ENCODE measurements at places on chromosomes 16 and 17.

DNA sequence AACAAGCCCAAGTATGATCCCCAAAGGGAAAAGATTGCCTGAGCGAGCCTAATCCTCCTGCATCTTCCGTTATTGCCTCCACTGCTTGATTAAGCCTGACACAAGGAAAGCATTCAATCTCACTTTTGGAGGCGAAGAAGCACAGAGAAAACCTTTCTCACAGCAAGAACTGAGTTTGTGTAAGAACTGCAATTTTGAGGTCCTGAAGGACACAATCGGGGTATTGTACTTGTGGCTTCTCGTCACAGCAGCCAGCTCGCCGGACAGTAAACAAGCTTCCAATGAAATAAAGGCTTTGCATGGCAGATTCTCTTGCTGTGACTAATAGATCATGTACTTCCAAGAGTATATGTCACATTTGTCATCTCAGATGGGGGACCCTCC lies 18.7 kb upstream of the FOXF1 start:
- DNase-seq, result no peak

DNA sequence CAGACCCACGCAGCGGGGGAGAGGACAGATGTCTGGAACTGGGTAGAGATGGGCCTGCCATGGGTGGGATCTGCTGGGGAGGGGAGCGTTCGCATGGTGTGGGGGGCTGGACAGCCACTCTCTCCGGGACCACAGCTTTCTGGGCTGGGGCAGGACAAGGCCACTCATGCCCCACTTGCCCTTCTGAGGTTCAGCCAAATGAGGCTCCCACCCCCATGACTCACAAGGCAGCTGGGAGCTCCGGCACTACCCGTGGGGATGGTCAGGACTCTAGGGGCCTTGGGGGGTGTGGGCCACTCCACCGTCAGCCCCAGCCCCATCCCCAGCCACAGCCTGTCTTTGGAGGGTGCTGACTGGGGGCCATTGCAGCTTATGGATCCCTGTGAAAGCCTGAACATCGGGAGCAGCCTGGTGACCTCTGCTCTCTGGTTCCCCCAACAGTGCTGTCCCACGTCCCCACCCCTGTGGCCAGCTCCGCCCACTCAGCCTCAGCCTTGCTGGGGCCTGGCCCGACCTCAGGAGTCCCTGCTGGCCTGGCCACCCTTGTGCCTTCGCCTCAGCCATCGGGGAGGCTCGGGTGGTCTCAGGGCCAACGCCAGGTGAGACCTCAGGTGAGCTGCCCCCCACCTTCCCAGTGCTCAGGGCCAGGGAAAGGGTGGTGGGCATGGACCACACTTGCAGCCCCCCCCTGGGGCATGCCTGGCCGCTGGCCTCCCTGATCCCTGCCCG lies 4.7 kb upstream of the CDH15 start:
- no peak for DNase-seq

DNA sequence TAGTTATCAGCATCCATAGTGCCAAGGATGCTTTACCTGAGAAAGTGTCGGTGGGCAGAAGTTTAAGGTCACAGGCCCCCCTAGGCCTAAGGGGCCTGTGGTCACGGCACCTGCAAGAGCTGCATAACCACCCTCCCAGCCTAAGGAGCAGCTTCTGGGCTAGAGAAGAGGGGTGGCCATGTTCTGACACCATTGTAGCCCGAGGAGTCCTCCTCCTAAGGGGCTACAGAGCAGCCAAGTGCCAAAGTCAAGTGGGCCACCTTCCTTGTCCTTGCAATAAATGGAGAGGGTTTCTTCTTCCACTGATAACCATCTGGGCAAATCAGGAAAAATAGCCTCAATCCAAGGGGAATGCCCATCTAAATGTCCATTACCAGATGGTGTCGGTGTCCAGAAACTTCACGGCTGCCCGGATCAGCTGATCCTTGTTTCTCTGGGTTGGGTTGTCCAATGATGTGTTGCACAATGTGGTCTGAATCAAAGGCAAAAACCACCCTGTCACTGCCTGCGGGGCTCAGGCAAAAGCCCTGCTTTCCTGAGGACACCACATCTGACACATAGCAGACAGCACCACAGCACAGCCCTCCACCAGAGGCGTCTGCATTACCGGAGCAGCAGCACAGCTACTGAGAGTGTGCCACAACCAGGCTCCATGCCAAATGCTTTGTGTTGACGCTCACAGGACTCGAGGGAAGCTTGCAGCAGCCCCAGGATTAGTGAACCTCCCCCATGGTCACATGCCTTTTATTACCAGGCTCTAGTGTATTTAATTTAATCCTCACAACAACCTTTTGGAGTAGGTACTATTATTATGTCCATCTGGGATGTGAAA lies 12.8 kb downstream of the ATPAF2 start:
- DNase-seq, result peak; percentile 34

GRCh38 chr16:70708366-70709246 lies 22.8 kb upstream of the MTSS2 start:
- no peak for DNase-seq

- DNase-seq, result no peak
These were observed 607.5 kb downstream of the TOX3 start for GRCh38 chr16:51939378-51939871.

- no peak for DNase-seq
These were observed 2.6 kb downstream of the ZNF205 start for GRCh38 chr16:3115003-3115402.

GRCh38 chr16:71878911-71879310 lies 5.1 kb downstream of the ZNF821 start:
- no peak for DNase-seq

DNA sequence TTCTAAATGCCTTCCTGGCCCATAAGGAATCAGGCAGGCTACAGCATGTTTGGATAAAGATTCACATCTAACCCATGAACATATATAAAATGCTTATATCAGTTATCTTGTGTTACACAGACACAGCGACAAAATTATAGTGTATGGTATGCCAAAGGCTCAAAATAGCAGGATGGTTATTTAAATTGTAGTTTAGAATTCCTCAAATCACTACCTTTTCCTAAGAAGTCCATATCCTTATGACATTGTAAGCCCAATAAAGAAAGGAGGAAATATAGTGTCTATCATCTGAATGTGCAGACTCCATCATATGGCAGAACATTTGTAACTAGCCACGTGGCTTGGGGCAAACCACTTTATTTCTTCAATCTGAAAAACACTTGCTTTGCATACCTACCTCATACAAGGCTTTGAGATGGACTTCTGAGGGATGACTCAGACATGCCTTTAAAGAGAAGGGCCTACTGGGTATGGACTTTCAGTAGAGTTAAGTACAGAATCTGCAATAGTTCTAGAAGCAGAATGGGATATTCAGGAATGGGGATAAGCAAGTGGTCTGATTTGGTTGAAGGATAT lies 12.1 kb upstream of the DHX8 start:
- DNase-seq, result no peak

DNA sequence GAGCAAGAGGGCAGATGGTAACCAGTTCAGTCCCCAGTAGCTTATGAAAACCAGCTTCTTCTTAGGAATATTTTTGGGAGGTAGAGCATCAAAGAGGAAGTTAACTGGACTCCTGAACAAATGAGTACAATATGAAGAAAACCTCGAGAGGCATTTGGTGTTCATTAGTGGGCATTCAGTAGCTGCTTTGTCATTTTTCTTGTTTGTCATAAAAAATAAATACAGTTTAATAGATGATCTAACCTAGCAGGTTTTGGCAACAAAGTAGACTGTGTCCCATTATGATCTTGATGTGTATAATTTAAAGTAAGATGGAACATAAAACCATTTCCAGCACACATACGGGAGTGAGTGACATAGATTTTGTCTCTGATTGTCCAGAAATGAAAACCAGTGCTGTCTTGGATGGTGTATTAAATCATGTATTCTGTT lies 173.1 kb downstream of the HS3ST3A1 start:
- no peak for DNase-seq

- no peak for DNase-seq
These were observed 35.2 kb downstream of the MBTPS1 start for GRCh38 chr16:84081446-84081989.

DNA sequence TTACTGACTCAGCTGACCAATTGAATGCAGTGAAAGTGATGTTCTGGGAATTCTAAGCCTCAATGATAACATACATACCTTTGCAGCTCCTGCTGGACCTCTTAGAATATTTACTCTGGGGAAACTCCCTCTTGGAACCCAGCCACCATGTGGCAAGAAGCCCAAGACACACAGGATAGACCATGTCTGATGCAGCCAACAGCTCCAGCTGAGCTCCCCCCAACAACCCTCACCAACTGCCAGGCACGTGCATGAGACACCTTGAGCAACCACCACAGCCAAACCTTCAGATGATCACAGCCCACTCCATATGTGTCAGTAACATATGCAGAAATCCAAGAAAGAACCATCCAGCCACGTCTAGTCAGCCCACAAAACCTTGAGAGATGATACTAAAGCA lies 53.0 kb downstream of the XYLT1 start:
- no peak for DNase-seq

- no peak for DNase-seq
These were observed 34.1 kb downstream of the HIC1 start for GRCh38 chr17:2089021-2089422.

GRCh38 chr17:32486701-32487472 lies at the start of gene CDK5R1:
Gene CDK5R1 (plus strand): TSS chr17:32486993. CDS start chr17:32487621, 628 bp downstream.
- no peak for DNase-seq

- no peak for DNase-seq
These were observed 67.7 kb downstream of the GAS7 start for GRCh38 chr17:10130677-10131076.

GRCh38 chr17:28570716-28571360 lies 486 bp downstream of the PIGS start:
- peak; percentile 55 for DNase-seq

GRCh38 chr16:67531247-67531646 lies 2.6 kb downstream of the RIPOR1 start:
- no peak for DNase-seq

- DNase-seq, result no peak
These were observed 11.5 kb upstream of the WIPI1 start for GRCh38 chr17:68468788-68469187.

- no peak for DNase-seq
These were observed 185.0 kb downstream of the TANC2 start for GRCh38 chr17:63150994-63151464.

GRCh38 chr17:12229335-12229734 lies 208.7 kb downstream of the MAP2K4 start:
- DNase-seq, result no peak

- DNase-seq, result no peak
These were observed 1.1 kb downstream of the CRLF3 start for GRCh38 chr17:30823421-30823820.

GRCh38 chr17:71938340-71939010 lies 182.3 kb upstream of the SOX9 start:
- no peak for DNase-seq

GRCh38 chr16:1201444-1201843 lies 23.6 kb downstream of the TPSG1 start:
- no peak for DNase-seq

GRCh38 chr17:31321966-31322365 lies 544 bp upstream of the EVI2A start:
- no peak for DNase-seq

- no peak for DNase-seq
These were observed 737 bp downstream of the NUDT16L1 start for GRCh38 chr16:4693956-4694641.

DNA sequence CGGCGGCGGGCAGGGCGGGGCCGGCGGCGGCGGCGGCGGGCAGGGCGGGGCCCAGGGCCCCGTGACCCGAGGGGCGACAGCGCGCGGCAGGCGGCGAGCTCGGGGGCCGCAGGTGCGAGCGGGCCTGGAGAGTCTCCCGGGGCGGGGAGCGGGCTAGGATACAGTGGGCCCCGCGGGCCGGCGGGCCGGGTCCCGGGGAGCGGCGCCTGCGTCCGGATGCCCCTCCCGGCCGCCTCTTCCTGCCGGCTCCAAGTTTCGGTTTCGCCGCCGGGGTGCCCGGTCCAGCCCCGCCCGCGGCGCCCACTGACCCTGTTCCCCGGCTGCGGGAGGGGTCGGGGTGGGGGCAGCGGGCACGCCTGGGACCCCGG lies at the start of gene RNF213:
TSS of gene RNF213 (plus strand) at position 62 of the 368 bp plus-strand sequence. CDS start 2,830 bp downstream, outside the sequence.
- DNase-seq, result no peak

DNA sequence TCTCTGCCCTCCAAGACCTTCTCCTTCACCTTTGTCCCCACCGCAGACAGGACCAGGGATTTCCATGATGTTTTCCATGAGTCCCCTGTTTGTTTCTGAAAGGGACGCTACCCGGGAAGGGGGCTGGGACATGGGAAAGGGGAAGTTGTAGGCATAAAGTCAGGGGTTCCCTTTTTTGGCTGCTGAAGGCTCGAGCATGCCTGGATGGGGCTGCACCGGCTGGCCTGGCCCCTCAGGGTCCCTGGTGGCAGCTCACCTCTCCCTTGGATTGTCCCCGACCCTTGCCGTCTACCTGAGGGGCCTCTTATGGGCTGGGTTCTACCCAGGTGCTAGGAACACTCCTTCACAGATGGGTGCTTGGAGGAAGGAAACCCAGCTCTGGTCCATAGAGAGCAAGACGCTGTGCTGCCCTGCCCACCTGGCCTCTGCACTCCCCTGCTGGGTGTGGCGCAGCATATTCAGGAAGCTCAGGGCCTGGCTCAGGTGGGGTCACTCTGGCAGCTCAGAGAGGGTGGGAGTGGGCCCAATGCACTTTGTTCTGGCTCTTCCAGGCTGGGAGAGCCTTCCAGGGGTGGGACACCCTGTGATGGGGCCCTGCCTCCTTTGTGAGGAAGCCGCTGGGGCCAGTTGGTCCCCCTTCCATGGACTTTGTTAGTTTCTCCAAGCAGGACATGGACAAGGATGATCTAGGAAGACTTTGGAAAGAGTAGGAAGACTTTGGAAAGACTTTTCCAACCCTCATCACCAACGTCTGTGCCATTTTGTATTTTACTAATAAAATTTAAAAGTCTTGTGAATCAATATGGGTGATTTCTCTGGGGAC lies 12.2 kb downstream of the CX3CL1 start:
- no peak for DNase-seq

- no peak for DNase-seq
These were observed 25.4 kb downstream of the METRNL start for GRCh38 chr17:83104577-83105505.

DNA sequence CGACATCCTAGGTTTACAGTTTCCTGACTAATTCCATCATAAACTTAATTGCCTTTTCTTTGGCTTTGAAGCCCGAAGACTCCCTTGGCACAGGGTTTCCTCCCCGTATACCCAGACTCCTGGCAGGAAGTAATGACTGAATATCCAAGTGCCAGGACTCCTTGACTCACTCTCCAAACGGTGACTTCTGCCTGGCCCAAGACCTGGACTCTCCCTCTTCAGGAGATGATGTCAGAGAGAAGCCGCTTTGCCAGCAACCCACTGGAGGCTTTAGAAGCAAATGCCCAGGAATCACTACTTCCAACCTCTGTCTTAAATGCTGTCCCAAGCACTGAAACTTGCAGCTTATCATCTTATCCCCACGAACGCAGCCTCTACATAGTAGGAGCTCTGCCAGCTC lies 146.5 kb downstream of the RGS9 start:
- DNase-seq, result no peak

- peak; percentile 34 for DNase-seq
These were observed 2.9 kb upstream of the SCIMP start for GRCh38 chr17:5237541-5238016.

DNA sequence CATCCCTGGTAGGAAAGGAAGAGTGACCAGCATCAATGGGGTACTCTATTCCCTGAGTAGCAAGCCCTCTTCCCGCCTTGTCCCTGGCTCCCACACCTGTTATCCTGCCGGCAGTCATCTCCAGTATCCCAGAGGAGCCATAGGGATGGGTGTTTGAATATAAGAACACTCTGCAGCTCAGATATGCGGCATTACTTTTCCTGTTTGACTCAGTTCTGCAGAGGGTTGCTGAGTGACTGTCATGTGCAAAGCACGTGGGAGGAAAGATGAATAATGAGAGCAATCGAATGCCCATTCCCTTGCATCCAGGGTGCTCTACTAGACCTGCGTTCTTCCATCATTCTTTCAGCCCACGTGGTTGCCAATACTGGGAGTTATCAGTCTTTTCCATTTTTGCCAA lies 115.1 kb downstream of the PRKCB start:
- no peak for DNase-seq
